NCI-H2081 treated with DMSO at 0.1 percent for 48 hours (cell line): ENCODE measurements at places on chromosomes 11 and 22.
A peak's percentile ranks its signal among the peaks of the same experiment; 100 is the strongest.

DNA sequence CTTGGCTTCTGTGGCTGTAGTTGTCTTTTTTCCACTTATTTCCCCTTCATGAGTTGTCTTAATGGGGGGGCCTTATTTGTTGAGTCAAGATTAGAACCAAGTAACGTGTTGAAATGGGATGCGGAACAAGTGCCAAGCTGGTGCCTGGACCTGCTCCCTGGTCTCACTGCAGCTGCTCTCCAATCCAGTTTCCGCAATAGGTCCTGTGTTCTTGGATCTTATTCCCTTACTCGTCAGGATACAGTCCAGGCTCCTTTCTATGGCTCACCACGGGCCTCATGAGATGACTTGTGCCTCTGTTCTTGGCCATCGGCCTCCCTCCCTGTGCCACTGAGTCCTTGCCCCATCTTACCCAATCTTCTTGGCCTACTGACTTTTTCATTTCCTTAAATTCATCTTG, 159.6 kb upstream of the CADM1 start:
- DNase-seq = no peak

DNA sequence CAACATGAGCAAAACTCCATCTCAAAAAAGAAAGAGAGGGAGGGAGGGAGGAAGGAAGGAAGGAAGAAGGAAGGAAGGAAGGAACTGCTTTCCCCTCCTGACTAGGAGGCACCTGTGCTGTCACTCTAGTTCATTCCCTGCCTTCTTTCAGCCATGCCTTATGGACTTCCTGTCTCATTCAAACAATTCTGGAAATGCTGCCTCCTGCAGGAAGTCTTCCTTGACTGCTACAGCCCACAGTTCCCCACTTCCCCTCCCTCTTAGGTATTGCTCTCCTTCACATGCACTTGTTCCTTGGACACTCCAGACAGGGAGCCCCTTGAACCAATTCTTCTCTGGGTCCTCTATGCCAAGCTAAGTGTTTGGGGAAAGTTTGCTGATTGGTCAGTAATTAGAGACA, 31.6 kb upstream of the WNT11 start:
- DNase-seq = no peak

DNA sequence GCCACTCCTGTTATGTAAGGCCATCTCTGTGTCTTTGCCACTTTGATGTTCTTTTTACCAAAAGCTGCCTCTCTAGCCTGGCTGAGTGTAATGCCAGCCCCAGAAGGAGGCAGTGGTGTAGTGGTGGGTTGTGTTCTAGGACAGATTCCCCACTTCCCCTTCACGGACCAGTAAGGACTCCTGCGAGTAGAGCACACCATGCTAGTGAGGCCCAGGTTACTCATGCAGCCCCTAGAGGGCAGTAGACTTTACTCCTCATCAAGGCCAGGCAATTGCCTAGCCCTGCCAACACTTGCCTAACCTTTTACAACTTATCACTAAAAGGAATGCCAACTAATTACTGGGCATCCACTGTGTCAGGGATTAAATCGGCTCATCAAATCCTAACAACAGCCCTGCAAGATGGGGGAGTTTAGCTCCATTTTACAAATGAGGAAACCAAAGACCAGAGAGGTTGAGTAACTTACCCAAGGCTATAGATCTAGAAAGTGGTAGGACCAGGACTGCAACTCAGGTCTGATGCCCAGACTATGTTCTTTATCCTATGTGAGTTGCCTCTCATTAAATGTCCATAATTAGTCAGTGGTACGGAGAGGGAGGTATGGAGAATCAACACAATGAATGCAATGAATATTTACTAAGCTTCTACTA, 75.3 kb downstream of the APIP start:
- no peak for DNase-seq

- no peak for DNase-seq
Measured at GRCh38 chr11:36093548-36093947, 149.7 kb downstream of the LDLRAD3 start.

DNA sequence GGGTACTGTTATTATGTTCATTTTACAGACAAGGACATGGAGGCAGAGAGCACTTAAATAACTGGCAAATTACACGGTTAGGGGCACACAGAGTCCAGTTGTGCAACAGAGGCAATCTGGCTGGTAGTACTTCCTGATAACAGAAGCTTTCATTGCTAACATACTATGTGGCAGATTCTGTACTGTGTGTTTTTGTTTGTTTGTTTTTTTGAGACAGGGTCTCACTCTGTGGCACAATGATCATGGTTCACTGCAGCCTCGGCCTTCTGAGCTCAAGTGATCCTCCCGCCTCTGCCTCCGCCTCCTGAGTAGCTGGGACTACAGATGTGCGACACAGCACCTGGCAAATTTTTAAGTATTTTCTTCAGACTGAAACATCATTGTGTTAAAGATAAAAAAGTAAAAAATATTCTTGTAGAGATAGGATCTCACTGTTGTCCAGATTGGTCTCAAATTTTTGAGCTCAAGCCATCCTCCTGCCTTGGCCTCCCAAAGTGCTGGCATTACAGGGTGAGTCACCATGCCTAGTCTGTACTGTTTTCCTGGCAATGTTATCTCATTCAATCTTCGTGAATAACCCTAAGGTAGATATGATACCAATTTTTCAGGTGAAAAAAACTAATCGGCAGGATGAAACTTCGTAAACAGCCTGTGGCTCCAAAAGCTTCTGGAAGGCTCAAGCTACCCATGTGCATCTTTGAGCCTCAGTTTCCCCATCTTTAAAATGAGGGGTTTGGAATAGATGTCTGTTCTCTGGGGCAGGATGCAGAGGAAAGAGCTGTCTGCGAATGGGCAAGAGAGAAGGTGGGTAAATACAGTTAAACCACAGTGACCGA, 921 bp upstream of the NUCB2 start:
- no peak for DNase-seq

- no peak for DNase-seq
Measured at GRCh38 chr11:18455686-18456372, at the start of gene LDHAL6A. LDHAL6A (plus strand) TSS chr11:18455856; CDS start chr11:18456681, 825 bp downstream.

- no peak for DNase-seq
Measured at GRCh38 chr11:19713196-19714021, 772 bp downstream of the NAV2 start.

GRCh38 chr11:110128161-110128560, 35.0 kb downstream of the ZC3H12C start:
- peak; percentile 25 for DNase-seq

GRCh38 chr22:29346659-29347058, 31.2 kb upstream of the RASL10A start:
- DNase-seq = no peak

DNA sequence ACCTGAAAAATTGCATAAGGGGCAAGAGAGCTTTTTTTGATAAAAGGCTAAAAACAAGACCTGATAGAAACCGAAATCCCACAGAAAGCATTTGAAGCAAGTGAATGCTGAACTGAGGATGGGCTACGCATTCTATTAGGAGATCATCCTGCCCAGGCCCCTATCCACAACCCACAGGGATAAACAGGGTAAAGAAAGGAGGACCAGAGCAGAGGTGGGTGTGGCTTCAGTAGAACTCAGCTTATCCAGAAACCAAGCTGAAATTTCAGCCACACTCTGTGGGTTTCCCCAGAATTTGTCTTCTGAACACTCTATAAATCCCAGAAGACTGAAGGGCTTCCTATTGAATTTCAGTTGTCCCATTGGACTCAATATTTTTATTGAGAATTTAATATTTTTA, 195.1 kb downstream of the ETS1 start:
- DNase-seq = no peak

- DNase-seq = no peak
Measured at GRCh38 chr11:72600557-72600956, 73.7 kb downstream of the PDE2A start.

DNA sequence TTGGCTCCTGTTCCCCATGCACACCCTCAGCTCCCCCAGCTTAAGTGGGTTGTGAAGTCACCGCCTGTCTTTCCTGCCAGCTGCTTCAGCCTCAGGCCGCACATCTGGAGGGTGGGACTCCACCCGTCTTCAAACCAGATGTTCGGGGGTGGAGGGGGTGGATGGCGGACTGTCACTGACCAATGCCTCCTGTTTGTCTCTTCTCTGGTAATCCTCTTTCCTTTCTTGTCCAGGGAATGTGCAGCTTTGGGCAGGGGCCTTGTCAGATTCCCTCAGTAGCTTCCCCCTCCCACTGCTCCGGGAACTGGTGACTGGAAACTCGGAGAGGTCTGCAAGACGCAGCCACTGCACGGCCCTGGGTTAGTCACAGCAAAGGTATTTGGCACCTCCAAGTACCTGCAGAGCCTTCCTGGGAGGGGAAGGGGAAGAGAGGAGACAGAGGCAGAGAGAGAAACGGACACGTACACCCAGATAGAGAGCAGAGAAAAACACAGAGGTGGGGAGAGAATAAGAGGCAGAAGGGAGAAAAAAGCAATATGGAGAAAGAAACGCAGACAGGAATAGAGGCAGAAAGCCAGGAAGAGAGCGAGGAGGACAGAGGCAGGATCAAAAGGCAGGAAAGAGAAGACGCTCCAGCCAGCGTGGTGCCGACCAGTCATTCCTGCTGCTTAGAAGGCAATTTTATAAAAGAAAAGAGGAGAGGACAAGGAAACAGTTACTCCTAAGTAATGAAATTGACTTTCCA, 56.1 kb upstream of the TIMP3 start:
- DNase-seq = no peak

- DNase-seq = no peak
Measured at GRCh38 chr11:72706579-72706978, 32.4 kb upstream of the PDE2A start.

- DNase-seq = no peak
Measured at GRCh38 chr11:14435717-14436512, 63.7 kb downstream of the COPB1 start.

- DNase-seq = no peak
Measured at GRCh38 chr11:115267871-115268270, 236.3 kb downstream of the CADM1 start.

DNA sequence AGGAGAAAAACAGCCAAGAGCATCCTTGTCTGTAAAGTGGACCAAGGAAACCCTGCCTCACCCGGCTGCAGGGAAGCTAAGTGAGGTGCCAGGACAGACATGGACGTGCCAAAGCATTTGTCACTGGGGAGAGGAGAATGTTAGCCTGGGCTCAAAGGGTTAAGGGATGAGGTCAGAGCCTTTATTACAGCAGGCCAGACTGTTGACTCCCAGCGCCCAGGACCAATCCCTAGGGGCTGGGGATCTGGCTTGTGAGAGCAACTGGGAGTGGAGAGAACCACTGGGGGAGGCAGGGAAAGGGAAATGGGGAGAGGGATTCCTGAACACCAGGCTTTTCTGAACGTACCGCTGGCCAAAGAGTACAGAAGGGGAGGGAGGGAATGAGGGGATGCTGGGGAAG, 2.6 kb downstream of the CHRM1 start:
- DNase-seq = no peak

DNA sequence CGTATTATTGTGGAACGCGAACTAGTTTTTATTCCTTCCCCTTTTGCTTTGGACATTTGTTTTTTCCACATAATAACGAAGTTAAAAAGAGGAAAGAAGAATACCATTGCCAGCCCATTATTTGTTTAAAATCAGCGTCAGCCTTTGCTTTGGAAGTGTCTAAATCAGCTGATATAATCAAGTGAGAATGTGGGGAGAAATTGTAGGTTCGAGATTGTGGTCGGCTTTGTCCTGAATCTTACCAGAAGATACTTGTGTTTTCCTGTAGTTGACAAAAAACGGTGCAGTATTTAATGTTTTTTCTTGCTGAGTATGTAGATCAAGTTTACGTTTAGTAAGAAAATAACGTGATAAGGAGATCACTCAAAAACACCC, 935 bp downstream of the ZNF143 start:
- no peak for DNase-seq

- DNase-seq = no peak
Measured at GRCh38 chr11:2945757-2946287, 16.6 kb upstream of the PHLDA2 start.

DNA sequence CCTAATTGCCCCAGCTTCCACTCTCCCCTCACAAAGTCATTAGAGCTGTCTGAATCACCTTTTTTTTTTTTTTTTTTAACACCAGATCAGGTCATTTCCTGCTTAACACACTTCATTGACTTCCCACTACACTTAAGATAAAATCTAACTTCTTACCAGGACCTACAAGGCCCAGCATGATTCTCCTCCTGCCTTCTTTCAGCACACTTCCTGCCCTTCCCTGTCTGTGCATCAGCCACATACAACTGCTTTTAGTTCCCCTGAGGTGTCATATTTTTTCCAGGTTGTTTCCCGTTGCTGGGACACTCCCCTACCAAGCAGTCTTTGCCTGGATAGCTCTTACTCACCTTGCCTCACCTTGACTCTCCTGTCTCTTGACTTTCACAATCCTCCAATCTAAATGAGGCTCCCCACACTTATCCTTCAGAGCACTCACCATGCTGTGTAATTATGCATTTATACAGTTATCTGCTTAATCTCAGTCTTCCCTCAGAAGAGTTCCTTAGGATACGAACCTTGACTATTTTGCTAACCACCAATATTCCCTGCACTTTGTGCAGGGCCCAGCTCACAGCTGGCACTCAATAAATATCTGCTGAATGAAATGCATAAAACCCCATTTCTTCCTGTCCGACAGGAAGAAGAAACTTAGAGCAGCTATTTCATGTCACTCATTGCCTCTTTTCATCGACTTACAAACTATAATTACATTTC, 96.6 kb upstream of the AKIP1 start:
- no peak for DNase-seq

DNA sequence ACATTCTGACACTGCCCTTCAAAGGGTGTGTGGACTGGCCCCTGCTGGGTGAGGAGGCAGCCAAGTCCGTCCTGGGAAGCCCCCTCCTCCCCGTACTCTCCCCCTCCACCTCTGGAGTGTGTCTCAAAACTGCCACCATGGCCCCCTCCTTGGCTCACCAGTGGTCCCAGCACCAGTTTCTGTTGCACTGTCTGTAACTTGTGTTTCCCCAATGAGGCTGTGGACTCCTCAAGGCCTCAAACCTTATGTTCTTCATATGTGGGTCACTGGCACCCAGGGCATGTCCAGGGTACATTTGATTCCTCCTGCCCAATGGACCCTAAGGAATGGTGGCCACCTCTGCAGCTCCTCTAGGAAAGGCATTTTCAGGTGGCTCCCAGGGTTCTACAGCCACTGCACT, 6.6 kb upstream of the NPTXR start:
- no peak for DNase-seq

GRCh38 chr11:134913391-134913790, 501.3 kb upstream of the B3GAT1 start:
- no peak for DNase-seq

- DNase-seq = no peak
Measured at GRCh38 chr11:67492801-67493547, 10.1 kb downstream of the AIP start.

- no peak for DNase-seq
Measured at GRCh38 chr22:44550711-44551491, 52.9 kb upstream of the RTL6 start.
